ENCODE measurements at places on chromosomes 4 and X.

GRCh38 chr4:170743633-170744032 is 653.9 kb upstream of the AADAT start:
- DNase-seq: no peak

DNA sequence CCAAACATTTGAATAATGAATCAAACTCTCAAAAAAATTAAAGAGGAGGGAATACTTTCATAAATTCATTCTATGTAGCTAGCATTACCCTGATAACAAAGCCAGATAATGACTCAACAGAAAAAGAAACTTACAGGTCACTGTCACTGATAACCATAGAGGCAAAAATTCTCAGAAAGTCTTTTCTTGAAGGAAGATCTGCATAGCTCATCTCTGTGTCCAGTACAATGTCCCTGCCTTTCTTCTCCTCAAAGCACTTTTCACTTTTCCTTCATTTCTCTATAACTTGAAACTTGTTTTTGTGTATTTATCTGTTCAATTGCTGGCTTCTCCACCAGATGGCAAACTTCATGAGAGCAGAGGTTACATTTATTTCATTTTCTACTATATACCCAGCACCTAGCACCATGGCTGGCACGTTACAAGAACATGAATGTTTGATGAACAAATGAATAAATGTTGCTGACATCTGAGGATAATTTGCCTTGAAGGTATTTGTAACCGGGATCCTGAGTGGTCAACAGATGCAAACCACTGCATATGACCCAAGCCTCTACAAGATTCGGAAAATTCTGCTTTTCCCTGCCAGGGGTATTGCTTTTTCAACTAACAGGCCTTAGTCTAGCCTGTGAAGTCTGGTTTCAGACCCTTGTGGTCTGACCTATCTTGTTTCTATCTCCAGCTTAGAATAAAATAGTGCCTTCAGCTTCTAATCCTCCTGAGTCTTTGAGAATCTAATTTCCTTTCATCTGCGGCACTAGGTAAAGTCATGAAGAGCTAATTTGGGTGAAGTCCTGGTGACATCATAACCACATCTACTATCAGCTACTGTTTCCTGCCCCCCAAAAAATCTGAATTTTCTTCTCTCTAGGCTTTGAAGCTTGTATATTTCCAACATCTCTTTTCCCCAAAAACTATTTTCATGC is 52.5 kb upstream of the ANTXR2 start:
- DNase-seq: no peak

DNA sequence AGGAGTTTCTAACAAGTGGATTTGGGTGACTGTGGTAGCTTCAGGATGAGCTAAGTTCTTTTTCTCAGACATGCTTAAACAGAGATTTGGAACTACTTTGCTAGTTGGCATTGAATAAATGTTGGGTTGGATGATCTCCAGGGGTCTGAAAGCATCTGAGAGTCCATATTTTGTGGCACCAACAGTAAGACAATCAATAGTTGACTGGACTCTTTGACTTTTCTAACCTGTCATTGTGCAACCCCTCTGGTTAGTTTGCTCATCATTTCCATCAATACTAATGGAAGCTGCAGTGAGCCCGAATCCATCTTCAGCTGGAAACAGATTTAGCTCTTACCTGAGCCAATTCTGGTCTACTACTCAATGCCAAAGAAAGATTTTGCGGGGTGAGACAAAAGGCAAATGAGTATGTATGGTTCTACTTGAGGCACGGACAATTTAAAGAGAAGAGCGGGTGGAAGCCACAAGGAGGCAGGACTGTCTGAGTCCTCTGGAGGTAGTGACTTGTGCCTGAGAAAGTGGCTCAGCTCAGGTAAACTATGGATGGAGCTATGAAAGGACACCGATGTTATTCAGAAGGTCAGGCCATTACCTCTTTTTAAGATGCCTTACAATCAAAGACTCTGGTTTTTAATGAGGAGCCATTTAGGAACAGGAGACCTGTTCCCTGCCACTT is 118.7 kb downstream of the MID1IP1 start:
- no peak for DNase-seq

DNA sequence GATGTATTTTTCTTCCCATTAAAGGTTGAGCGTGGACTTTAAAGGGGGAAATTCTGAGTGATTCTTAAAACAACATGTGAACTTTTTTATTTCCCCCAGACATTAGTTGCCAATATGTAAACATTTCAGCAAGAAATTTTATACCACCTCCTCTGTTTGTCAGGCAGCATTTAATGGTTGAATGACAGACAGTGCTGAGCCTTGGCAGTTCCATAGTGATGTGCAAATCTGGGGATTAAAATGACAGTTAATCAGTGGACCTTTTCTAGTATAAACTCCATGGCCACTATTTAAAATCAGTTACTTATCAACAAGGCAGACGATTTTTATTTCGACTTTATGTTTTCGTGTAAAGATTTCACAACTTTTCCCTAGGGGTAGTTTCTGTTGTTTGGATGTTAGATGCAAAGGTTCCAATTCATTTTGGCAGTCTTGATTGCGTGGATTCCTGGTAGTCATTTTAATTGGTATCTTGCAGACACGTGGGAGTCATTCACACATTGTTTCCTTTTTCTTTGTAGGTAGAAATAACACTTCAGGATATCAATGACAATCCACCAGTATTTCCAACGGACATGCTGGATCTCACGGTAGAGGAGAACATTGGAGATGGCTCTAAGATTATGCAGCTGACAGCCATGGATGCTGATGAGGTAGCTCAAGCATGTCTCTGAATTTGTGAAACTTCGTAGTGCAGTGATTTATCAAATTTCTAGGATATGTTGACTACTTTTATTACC is 83.7 kb downstream of the FAT4 start:
- DNase-seq: no peak
